ENCODE measurements at places on chromosomes 16 and 17.

GRCh38 chr17:67577429-67578141 lies 140.2 kb upstream of the NOL11 start:
- no peak for DNase-seq

GRCh38 chr16:71351558-71351901 lies 7.0 kb upstream of the CALB2 start:
- no peak for DNase-seq

GRCh38 chr17:48720266-48721008 lies 1.9 kb downstream of the PRAC1 start:
- no peak for DNase-seq

- peak; percentile 70 for DNase-seq
Observed at GRCh38 chr16:56625140-56625942, at the start of gene MT1E. MT1E (plus strand) TSS chr16:56625781; CDS start chr16:56625852, 71 bp downstream.

DNA sequence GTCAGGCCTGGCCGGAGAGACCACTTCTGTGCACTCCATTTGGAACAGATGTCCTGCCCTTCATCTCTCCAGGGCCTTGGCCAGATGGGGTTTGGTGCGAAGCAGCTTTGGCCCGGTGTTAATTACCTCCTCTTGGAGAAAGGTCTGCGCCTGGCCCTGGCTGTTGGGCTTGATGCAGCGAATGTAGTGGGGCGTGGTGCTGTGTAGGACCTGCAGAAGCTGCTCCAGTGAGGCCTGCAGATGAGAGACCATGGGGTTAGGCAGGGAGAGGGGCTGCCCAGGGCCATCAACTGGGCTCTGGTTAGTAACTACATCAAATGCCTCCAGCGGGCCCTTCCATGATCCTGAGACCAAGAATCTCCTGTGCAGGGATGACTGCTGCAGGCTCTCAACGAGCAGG lies 18.7 kb downstream of the ZNHIT3 start:
- DNase-seq, result no peak

DNA sequence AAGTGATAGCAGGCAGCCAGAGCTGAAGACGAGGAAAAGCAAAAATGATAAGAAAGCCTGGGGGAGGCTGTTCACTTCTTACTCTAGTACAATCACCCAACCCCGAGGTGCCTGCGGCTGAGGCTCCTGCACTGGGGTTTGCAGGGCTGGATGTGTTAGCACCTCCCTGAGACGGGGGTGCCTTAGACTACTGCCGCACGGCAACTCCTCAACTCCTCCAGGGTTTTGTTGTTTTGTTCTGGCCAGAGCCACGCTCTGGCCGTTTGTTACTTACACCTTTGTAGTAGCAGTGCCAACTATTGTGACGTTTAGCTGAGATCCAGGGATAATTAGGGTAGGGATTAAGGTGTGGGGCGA lies 51.5 kb downstream of the LDHD start:
- DNase-seq, result no peak

GRCh38 chr17:62631936-62632924 lies 4.8 kb downstream of the MRC2 start:
- DNase-seq, result no peak

DNA sequence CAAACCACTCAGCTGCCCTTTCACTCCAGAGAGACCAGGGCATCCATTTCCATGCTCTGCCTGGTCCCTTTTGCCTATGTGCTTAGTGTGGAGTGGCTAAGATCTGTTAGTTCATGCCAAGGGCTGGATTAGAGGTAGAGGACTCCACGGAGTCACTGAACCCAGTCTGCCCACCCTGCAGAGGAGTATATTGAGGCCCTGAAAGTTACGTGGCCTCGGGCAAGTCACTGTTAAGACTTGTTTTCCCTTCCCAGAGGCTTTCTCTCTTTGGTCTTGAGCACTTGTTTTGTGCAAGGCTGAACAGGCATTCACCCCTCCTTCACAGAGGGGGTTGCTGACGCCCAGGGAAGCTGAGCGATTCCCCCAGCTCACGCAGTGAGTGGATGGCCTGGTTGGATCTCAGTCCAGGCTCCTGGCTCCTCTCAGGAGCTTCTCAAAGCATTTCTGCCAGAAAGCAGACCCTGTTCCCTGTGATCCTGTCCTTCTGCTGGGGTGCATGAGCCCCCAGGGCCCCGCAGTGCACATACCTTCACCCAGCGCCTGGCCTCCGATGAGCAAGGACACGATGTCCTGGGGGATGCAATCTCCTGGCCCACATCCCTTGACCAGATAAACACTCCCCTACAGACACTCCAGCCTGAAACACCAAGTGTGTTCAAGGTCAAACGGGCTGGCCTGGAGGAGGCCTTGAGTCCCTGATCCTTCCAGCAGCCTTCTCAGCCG lies 153.4 kb upstream of the GSE1 start:
- no peak for DNase-seq

- DNase-seq, result no peak
Observed at GRCh38 chr17:69710926-69711325, 296.4 kb downstream of the MAP2K6 start.

DNA sequence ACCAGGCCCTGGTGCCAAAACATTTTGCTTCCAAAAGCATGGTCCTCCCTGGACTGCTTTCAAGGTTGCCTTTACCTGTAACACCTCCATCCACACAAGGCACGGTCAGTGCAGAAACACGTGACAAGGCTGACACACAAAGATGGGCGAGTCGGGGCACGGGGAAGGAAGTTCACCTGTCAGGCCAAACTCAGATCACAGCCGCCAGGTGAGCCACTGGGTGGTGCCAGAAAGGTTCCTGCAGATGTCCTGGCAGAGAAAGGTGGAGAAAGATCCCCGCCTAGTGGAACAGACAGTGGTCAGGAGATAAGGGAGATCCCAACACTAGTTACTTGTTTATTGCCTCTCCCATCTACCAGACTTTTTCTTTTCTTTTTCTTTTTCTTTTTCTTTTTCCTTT lies 155.3 kb downstream of the AIPL1 start:
- DNase-seq, result no peak

GRCh38 chr16:85654251-85655095 lies 34.3 kb downstream of the GINS2 start:
- DNase-seq, result no peak

DNA sequence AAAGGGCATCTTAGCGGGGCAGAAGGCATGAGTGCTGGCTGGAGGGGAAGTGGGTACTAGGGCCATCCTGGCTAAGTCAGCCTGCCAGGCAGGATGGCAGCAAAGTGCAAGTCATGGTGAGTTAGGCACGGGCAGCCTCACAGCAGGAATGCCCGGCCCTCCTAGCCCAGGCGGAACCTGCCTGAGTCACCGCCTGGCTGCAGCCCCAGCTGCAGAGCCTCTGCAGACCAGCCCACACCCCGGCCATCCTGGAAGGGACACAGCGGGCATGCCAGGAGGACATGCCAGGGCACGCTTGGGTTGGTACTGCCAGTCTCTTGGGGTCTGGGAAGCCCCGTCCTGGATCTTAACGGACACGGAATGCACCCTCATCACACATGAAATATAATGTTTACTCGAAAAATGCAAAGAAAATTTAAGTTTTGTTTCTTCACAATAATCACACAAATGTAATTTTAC lies 5.0 kb upstream of the ALDH3A1 start:
- no peak for DNase-seq

DNA sequence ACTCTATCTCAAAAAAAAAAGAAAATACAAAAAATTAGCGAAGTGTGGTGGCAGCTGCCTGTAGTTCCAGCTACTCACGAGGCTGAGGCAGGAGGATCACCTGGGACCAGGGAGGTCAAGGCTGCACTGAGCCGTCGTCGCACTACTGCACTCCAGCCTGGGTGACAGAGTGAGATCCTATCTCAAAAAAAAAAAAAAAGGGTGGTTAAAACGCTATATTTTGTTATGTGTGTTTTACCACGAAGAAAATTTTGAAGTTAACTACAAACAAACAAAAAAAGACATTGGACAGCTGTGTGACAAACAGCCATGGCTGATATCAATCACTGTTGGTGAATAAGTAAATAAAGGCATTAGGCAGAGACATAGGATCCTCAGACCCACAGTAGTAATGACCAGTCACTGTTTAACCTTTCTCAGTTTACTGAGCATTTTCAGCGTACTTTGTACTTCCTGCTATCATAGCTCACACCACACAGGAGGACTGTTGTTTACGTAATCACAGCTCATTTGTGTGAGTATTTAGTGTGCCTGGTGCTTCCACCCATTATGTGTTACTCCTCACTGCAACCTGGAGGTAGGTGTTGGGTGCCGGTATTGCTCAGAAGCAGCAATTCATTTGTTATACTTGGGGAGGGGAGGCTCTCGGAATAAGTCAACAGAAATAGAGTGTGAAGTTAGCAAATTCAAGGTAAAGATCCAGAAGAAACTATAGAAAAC lies 55.4 kb downstream of the COPRS start:
- DNase-seq, result no peak

- DNase-seq, result no peak
Observed at GRCh38 chr16:48126801-48127644, 28.8 kb downstream of the ABCC12 start.

Data from activated T-cell treated with anti-CD3 and anti-CD28 coated beads for 24 hours (primary cell).